ENCODE measurements at places on chromosomes 6 and 20.

DNA sequence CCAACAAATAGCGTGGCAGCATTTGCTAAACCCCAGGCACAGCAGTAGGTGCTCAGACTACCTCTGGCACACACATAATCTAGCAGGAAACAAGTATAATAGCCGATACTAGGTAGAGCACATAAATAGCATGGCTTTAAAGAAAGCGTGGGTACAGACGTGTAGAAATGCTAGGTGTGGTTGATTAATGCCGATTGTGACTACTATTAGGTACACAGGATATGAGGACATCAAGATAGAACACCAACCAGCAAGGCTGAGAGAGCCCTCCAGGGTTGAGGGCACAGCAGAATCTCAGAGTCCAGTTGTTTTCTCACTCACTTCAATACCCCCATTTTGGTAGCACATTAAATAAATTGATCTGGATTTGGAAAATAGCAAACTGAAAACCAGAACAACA is 100.5 kb downstream of the PKHD1 start:
- no peak for DNase-seq

GRCh38 chr6:17542243-17542642 is 57.9 kb upstream of the FAM8A1 start:
- no peak for DNase-seq

DNA sequence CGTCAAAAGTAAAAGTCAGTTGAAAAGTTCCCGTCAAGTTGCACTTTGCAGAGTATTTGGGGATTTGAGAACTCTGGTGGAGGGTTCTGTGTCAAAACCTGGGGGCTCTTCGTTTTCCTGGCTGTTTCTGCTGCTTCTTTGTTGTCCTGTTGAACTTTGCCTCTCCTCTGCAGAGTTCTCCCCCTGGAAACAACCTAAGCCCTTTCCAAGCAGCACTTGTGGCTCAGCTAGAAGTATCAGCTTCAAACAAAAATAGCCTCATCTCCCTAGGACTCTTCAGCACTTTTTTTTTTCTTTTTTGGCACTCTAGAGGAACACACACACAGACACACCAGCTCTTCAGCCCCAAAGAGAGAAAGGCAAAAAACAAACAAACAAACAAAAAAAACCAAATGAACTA is at the start of gene TRDN:
TSS of gene TRDN (minus strand) at position 169 of the 400 bp plus-strand sequence. CDS start 175 bp downstream, outside the sequence.
- no peak for DNase-seq

- DNase-seq: no peak
Measured at GRCh38 chr6:16168858-16169257, 40.0 kb downstream of the MYLIP start.

DNA sequence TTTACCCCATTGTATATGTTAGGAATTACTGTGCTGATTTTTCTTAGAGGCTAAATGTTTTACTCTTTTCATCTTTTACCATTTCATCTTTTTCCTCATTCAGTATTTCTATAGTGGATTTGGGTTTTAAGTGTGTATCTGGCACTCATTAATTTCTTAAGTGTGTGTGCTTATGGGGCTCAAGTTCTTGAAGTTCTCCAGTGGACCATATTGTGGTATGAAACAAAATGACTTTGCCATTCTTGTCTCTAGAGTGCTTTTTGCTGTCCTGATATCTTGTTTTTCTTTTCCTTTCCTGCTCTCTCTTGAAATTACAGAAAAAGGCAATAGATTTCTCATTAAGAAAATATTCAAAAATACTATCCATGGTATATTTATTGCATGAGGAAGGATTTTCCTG is 123.1 kb downstream of the ARID1B start:
- no peak for DNase-seq

- no peak for DNase-seq
Measured at GRCh38 chr6:26129656-26130055, 42.4 kb downstream of the HFE start.

GRCh38 chr20:25252230-25252651 is 4.4 kb downstream of the PYGB start:
- DNase-seq: no peak

DNA sequence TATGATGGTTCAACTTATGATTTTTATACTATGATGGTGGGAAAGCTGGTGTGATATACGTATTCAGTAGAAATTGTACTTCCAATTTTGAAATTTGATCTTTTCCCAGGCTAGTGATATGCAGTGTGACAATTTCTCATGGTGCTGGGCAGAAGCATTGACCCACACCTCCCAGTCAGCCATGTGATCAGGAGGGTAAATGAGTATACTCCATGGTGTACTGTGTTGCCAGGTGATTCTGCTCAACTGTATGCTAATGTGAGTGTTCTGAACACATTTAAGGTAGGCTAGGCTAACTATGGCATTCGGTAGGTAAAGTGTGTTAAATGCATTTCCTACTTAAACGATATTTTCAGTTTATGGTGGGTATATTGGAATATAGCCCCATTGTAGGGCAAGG is 19.1 kb downstream of the PTPRA start:
- no peak for DNase-seq

- DNase-seq: no peak
Measured at GRCh38 chr6:57224769-57225515, 2.8 kb upstream of the RAB23 start.

GRCh38 chr6:603265-603664 is 53.6 kb downstream of the HUS1B start:
- DNase-seq: no peak

- no peak for DNase-seq
Measured at GRCh38 chr6:135488023-135488422, 9.5 kb downstream of the AHI1 start.

GRCh38 chr6:36422714-36423100 is 19.9 kb downstream of the PXT1 start:
- peak; percentile 13 for DNase-seq

GRCh38 chr20:16135630-16136029 is 437.6 kb downstream of the KIF16B start:
- DNase-seq: no peak

- DNase-seq: no peak
Measured at GRCh38 chr6:48714250-48714649, 603.3 kb upstream of the PTCHD4 start.

DNA sequence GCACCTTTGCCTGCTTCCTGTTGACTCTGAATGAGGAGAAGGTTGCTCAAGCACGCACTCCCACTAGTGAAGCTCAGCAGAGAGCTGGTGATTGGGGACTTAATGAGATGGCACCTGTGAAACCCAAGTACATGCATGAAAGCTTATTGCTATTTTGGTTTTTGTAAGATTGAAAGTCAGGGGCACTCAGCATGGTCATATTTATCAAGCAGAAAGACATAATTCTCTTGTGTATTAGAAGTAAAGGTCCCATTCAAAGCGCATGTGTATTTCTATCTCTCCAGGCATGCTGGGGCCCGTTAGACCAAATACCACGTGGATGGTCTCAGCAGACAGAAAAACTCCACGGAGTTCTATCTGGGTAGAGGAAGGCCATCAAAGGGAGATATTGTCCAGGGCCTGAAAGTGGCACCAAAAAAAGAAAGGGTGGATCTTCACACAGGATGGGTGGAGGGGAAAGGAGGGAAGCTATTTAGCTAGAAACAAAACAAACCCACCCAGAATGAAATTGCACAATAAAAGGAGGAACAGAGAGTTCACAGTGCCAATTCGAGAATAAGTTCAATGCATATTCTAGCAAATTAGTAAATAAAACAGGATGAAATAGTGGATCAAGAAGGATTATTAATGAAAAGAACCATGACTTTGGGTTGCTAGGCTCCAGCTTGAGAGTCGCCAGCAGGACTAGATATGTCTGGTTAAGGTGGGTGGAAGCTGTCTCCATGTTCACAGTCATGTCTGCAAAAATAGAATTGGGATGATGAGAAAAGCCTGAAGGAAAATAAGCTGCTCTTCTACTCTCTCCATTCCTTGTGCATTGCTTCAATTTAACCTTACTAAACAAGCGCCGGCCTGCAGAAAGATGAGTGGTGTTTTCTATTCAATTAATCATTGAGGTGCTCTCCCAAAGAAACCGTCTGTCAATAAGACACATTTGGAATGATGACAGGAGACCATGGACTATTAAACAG is 224.9 kb upstream of the DTNBP1 start:
- DNase-seq: no peak

DNA sequence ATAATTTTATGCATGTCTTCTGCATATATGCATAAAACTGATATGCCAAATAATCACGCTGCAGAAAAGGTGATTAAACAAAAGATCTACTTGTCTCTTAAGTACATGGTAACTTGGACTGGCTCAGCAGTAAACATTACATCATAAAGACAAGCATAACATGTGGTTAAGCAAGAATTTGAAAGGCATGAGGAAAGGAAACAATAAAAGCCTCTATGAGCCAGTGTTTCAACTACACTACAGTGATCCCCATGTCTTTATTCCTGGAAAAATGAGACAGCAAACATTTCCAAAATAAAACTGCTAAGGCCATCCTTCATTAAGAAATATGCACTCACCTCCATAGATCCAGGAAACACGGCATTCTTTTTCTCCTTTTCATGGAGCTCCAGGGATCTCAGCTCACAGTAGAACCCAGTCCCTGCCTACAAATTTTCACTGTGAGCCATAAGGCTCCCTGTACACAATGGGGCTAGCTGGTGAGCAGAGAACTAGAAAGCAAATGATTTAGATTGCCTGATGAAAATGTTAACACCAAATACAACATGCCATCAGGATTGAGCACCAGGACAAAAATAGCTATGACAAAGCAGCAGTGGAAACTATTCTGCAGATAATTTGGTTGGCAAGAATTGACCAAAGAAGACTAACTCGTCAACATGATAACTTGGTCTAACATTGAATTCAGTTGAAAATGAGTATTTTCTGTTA is 156.1 kb downstream of the COL21A1 start:
- no peak for DNase-seq

- no peak for DNase-seq
Measured at GRCh38 chr20:62805711-62806382, 1.2 kb downstream of the OGFR start.

DNA sequence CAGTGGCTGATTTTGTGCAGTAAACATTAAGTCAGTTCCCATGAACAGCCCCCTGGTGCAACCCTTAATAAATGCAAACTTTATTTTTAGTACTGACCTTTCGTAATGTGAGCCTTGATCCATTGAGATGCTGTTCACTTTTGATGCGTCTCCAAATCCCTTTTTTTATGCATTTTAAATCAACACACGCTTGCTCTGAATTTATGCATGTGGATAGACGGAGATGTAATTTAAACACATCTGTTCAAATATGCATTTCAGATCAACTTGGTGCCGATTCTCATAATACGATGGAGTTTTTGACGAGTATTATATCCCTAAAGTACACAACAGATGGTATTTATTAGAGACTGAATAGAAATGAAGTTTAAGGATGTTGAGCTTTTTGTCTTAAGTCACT is 505.7 kb downstream of the CDKAL1 start:
- no peak for DNase-seq

GRCh38 chr6:36378936-36379335 is 8.5 kb downstream of the ETV7 start:
- no peak for DNase-seq

GRCh38 chr6:109299265-109299607 is 83.0 kb downstream of the CD164 start:
- DNase-seq: no peak

DNA sequence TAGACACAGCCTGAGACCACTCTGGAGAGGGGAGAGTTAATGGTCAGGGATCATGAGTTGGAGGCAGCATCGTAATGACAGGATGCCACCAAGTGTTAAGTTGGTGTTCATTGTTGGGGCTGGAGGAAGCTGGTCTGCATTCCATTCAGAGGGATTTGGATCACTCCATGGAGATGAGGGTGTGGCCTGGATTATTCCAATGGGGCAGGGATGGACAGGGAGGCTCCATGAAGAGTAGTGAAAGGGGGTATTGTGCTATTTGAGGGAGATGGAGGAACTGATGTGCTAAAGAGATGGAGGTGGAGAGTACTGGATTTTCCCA is 1.1 kb downstream of the SAPCD1 start:
- no peak for DNase-seq

GRCh38 chr20:46202766-46203509 is 84.8 kb downstream of the CD40 start:
- DNase-seq: no peak

- no peak for DNase-seq
Measured at GRCh38 chr6:106637051-106637716, 7.8 kb downstream of the QRSL1 start.

GRCh38 chr6:70164556-70164955 is 138.3 kb downstream of the COL9A1 start:
- no peak for DNase-seq

DNA sequence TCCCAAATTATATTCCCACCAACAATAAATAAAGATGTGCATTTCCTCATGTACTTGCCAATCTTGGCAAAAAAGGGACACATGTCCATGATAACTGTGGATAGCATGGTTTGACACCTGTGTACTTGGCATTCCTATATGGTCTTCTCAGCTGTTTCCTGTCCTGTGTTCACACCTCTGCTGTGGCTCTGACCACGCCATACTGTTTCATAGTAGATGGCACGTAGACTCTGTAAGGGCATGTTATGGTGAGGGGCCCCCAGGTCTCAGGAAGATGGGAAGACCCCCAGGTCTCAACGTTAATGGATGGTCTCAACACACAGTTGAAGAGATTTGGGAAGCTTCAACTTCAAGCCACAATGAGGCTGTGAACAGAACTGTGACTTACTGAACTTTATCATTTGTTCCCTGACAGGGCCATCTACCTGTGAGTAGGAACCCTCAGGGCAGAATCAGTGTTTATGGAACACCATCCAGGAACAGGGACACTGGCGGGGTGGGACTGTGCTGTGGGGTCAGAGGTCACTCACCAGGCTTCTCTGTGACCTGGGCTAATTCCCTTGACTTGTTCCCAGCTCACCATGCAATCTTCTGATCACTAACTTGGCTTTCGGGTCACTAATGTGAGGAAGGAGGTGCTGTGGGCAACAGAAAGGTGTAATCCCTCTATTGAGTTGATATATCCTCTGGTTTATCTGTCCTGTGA is 11.8 kb downstream of the ZBTB24 start:
- no peak for DNase-seq

- peak; percentile 24 for DNase-seq
Measured at GRCh38 chr6:45156075-45156474, 172.1 kb upstream of the RUNX2 start.

DNA sequence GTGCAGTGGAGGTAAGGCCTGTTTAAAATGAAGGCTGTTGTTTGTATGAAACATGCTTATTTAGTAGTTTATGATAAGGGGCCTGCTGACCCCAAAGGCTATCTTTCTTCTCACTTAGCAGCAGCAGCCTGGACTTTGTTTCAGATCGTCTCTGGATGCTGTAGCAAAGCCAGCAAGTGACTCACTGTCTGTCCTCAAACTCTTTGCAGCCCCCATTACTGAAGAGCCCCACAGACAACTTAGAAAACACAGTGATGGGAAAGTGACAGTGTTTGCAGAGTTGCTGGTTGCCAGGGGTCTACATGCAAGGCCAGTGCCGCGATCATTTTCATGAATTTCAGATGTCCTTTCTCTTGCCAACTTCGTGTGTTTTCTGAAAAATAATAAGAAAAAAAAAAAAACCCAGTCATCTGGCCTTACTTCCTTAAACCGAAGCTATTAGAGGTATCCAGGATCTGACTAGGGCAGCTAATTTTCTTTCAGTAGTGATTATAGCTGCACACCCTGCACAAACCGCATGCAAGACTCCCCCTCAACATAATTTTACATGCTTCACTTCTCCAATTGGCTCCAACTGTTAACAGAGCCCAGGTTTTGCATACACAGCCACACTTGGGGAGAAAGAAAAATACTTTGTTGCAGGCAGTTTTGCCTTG is 11.6 kb upstream of the F13A1 start:
- no peak for DNase-seq

GRCh38 chr6:134315974-134316441 is 1.9 kb downstream of the SGK1 start:
- no peak for DNase-seq

GRCh38 chr6:5338177-5338960 is 77.1 kb downstream of the FARS2 start:
- no peak for DNase-seq

GRCh38 chr6:79146421-79146820 is 68.4 kb upstream of the PHIP start:
- no peak for DNase-seq

GRCh38 chr6:91434576-91434975 is 847.7 kb upstream of the MAP3K7 start:
- DNase-seq: no peak

Measured in activated CD4-positive, alpha-beta T cell treated with anti-CD3 and anti-CD28 coated beads for 36 hours (primary cell).